ENCODE measurements at places on chromosomes 1 and 21.
A peak's percentile ranks its signal among the peaks of the same experiment; 100 is the strongest.

DNA sequence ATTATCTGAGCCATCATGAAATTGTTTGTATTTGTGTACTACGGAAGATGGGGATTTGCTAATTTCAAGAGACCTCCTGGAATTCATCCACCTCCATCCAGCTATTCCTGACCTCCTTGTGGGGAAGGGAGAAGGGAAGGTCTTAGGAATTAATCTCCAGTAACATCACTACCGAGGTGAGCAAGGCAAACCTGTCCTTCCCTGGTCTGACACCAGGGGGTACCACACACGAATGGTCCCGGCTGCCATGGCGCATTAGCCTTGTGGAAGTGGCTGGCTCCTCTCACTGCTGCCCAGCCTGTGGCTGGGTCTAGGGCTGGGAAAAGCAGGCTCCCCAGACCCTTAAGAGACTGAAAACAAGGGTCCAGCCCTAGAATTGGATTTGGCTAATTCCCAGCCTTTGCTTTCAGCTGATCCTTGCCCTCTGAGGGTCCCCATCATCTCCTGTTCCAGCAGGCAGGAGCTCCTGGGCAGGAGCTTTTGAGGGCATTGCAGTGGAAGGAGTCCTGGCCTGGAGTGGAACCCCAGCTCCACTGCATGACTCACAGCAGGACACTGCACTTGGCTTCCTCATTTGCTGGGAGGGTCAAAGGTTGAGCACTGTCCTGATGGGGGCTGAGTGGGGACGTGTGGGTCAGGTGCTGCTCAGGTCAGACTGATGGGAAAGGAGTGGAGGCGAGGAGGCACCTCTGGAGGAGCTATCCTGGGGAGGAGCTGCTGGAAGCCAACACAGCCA, 34.8 kb downstream of the RIMS3 start:
- no peak for DNase-seq

DNA sequence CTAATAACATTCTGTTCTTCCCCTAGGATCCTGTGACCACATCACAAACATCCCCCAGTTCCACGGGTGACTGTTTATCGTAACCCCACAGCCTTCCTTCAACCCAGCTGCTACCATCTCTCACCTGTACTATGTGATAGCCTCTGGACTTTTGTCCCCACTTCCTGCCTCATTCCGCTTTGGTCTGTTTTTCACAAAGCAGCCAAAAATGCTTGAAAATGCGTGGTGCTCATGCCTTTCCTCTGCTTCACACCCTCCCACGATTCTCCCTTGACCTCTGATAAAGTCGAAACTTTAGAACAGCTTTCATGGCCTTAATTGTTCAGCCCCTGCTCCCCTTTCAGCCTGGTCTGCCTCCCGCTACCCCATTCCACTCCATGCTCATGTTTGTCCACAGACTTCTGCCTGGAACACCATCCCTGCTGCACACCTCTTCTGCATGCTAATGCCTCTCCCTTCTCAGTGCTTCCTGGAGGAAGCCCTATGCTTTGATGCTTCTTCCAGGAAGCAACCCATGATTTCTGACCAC, 165.6 kb downstream of the PLPP3 start:
- no peak for DNase-seq

DNA sequence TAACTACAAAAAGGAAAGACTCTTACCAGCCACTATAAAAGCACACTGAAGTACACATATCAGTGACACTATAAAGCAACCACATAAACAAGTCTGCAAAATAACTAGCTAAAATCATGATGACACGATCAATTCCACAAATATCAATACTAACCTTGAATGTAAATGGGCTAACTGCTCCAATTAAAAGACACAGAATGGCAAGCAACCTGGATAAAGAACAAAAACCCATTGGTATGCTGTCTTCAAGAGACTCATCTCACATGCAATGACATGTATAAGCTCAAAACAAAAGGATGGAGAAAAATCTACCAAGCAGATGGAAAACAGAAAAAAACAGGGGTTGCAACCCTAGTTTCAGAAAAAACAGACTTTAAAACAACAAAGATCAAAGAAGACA, 59.7 kb upstream of the LYPLAL1 start:
- DNase-seq = no peak

DNA sequence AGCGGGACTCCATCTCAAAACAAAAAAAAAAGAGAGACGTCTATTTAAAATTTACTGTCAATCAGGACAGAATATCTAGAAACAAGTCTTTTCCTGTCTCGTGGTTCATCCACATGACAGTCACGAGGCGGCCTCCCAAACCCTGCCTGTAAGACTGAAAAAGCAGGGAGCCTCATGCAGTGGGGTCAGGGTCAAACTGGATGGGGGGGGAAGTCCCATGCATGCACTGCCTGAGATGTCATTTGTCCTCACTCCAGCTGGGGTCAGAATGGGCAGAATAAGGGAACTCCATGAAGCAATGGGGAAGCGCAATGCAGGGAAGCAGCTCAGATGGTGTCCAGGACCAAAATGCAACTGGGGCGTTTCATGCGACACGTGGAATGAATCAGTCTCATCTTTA, 85.5 kb downstream of the PIK3CD start:
- peak; percentile 33 for DNase-seq

- DNase-seq = no peak
Observed at GRCh38 chr1:220827445-220828178, 40.9 kb downstream of the MTARC1 start.

DNA sequence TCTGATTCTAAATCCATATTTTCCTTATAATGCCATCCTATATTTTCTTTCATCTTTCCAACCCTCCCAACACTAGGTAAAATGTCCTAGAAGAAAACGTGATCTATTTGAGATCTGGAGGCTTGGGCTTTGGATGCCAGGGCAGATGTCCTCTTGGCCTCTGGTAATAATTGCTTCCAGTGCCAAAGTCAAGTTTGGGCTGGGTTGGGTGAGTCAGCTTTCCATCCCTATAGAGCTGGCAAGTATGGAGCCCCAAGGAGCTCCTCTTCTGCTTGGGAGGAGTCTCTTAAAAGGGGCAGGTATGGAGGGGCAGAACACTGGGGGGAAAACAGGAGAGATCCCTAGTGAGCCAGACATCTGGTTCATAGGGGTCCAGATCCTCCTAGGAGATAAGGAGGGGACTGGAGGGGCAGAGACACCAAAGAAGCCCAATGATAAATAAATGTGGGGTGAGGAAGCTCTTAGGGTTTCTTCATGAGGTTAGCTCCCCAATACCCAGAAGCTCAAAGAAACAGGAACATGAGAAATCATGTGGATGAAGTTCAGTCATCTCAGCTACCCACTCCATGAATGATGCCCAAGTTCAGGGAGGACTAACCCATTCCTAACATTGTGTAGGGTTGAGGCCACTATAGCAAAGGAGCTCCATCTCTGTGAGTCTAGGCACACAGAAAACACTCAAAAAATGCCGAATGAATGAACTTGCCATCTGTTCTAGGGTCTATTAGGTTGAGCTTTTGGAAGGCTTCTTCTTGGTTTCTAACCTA, 3.5 kb downstream of the C1orf116 start:
- no peak for DNase-seq

GRCh38 chr1:179814546-179814838, 63.1 kb downstream of the TOR1AIP2 start:
- DNase-seq = no peak

DNA sequence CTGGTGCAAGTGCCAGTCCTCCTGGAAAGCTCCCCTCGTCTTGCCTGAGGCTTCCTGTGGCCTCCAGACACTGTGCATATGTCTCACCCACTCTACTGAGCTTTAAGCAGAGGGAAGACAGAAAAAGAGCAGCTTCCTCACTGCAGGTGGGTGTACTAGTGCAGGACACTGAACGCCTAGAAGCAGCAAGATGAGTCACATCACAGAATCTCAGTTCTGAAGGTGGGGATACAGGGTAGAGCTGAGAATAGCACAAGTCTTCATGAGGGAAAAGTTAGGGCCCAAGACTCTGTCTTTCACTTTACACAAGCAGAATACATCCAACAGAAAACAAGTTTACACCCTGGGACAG, 37.4 kb downstream of the PCAT6 start:
- DNase-seq = no peak

GRCh38 chr21:43645136-43645891, 14.0 kb downstream of the HSF2BP start:
- peak; percentile 94 for DNase-seq

GRCh38 chr1:111620441-111620971, 917 bp downstream of the RAP1A start:
- DNase-seq = peak; percentile 66

DNA sequence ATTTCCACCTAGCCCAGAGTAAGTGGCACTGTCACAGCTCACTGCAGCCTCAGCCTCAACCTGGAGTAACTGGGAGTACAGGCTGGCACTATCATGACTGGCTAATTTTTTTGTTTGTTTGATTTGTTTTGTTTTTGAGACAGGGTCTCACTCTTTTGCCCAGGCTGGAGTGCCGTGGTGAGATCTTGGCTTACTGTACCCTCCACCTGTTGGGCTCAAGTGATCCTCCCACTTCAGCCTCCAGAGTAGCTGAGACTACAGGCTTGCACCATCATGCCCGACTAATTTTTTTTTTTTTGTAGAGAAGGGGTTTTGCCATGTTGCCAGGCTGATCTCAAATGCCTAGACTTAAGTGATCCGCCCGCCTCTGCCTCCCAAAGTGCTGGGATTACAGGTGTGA, 2.5 kb downstream of the UCK2 start:
- DNase-seq = no peak

GRCh38 chr1:212606395-212607205, 2.0 kb upstream of the ATF3 start:
- no peak for DNase-seq

DNA sequence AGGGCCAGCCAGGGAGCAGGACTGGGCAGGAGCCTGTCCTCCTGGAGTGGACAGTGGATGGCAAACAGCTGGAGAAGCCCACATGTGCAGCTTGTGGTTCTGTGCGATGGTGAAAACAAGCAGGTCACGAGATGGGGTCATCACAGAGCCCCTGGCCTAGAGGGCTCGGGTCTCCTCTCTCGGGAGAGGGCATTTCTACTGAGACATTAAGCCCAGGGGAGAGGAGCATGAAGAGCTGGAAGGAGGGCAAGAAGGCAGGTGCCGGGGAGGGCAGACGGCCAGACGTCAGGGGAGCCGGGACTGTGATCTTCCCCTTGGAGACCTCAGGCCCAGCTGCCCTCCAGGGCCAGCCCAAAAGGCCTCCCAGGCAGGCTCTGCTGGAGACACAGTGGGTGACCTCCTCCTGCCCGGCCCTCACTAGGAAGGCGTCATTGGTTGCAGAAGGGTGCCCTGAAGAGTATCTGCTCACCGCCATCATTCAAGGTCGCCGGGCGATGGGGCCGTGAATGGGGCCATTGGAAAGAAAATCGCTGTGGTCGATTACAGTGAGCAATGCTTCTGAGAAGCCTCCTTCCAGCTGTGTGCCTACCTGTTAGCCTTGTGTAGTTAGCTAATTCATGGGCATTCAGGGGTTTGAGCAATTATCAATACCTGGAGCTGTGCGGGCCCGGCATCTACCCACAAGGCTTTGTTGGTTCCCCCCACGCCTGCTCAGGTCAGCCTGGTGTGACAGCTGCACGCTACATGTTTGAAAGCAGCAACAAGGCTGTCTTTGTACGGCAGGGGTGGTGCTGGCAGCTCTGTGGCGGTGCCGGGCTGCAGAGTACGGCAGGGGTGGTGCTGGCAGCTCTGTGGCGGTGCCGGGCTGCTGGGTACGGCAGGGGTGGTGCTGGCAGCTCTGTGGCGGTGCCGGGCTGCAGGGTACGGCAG, 72.3 kb upstream of the ACTRT2 start:
- no peak for DNase-seq

- peak; percentile 34 for DNase-seq
Observed at GRCh38 chr1:202697038-202697437, 13.2 kb downstream of the SYT2 start.
